GM03348 (cell line): ENCODE measurements at places on chromosomes 12 and 14.

DNA sequence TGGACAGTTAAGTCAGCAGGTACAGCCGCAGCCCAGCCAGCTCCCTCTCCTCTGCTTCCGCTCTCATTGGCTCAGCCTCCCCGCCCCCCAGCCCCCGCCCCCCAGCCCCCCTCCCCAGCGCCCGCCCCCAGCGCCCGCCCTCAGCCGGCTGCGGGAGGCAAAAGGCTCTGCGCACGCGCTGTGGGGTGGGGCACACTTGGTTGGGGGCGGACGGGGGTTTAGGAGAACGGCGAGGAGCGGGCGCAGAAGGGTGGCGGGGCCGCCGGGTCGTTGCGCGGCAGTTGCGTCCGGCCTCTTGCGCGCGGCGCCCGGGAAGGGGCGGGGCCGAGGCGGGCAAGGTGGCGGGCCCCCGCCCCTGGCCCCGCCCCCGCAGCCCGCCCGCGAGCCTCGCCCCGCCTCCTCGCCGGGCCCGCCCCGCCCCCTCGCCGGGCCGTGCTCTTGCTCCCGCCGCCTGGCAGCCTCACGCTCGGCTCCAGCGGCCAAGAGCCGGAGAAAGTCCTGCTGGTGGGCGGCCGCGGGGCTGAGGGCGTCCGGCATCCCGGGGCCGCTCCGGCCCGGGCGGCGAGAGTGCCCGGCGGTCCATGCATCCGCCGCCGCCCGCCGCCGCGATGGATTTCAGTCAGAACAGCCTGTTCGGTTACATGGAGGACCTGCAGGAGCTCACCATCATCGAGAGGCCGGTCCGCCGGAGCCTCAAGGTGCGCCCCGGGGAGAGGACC, at the start of gene PPP4R4:
Gene PPP4R4, plus strand, starts transcription at position 438 of the 719 bp plus-strand sequence. Its CDS starts 144 bp downstream, at position 582.
- DNase-seq: peak; percentile 97

DNA sequence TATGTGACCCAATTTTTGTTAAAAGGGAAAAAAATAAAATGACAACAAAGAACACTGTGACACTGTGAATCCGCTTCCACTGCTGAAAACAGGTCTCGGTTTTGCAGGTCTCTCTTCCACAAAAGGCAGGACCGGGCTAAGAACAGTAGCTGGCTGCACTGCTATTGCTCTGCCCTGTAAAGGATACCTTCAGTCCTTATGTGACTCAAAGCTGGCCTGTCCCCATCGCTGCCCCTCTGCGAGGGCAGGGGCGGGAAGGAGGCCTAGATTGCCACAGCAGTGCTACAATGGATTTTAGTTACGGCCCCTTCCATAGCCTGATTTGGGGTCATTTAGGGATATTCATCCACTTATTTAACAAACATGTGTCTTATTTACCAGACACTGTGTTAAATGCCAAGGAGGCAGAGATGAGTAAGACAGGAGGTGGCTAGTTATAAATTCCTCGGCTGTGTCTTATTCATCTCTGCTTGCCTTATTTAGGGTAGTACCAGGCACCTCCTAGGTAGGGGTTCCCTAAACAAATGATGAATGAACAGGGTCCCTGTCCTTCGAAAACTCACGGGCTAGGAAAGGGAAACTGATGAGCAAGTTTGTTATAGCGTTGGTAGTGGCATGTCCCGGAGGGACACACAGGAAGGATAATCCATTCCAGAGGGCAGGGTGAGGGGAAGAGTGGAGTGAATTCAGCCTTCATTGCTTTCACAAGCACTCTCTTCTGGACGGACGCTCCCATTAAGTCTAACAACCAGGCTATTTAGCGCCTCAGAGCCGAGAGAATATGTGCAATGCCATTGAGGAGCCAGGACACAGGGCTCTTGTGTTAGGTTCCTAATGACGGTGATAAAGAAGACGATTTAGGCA, 73.3 kb downstream of the EID3 start:
- peak; percentile 51 for DNase-seq

DNA sequence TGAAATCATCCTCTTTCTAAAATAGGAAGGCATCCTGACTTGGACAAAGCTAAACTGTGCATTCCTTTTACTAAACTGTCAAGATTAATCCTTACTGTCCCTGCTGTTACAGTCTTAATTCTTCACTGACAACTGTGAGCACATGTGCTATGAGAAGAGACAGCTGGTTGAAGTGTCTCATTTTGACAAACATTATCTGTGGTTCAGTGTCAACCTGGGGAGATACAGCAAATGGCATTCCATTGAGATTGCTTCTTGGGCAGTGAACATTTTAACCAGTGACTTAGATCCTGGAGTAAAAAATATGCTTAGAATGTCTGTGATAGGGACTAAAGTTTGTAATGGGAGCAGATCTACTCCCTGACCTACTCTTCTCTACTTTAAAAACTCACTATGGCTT, 552.6 kb upstream of the ATP2B1 start:
- no peak for DNase-seq

DNA sequence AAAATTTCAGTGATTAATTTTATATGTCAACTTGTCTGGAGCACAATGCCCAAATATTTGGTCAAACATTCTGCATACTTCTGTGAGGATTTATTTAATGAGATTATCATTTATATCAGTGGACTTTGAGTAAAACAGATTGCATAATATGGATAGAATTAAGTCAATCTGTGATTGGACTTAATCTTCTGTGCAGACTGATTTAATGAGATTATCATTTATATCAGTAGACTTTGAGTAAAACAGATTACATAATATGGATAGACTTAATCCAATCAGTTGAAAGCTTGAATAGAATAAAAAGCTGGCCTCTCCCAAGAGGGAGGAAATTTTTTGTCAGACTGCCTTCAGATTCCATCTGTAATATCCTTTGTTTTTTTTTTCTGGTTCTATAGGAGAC, 1413.2 kb downstream of the LRFN5 start:
- DNase-seq: no peak

DNA sequence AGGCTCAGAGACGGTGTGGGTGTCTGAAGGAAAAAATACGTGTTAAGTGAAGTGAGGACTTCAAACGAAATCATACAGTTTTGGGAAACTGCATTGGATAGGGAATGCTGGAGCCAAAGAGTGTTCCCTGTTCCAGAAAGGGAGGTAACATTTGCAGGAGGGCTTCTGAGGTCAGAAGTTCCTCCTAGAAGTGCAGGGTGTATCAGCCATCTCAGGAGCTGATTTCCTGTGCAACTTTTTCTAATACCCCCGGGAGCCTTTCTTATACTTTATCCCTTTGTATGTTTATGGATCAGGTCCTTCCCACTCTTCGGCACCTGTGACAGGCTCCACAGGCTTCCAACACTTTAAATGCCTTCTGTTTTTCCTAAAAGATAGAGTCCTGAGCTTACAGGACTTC, 24.9 kb downstream of the ZNF664 start:
- no peak for DNase-seq

GRCh38 chr14:103534576-103535061, 5.6 kb downstream of the TRMT61A start:
- DNase-seq: no peak

DNA sequence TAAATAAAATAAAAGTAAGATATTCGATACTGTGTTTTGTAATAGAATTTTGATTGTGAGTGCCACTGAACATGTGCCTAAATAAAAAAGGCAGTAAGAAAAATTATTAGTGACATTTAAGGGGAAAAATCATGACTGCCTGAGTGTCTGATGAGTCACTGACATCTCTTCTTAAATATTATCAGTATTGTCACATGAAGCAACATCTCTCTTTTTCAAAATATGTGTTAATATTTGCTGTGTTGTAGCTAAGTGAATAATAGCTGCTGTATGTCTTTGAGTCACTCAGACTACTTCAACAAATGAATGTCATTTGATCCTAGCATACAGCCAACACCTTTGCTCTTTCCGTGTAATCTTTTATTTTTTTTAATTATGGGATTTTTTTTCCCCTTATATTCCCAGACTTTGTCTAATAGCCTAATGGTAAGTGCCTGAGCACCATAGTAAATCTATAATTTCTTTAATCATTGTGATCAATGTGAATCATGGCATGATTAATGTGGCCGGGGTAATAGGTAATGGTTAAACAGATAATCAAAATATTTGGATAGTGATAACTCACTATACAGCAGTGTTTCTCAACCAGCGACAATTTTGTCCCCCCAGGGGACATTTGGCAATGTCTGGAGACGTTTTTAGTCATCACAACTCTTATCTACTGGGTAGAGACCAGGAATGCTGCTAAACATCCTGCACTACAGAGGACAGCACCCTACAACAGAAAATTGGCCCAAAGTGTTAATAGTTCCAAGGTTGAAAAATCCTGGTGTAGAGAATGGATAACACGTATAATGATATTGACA, 11.7 kb upstream of the OTX2 start:
- DNase-seq: no peak

DNA sequence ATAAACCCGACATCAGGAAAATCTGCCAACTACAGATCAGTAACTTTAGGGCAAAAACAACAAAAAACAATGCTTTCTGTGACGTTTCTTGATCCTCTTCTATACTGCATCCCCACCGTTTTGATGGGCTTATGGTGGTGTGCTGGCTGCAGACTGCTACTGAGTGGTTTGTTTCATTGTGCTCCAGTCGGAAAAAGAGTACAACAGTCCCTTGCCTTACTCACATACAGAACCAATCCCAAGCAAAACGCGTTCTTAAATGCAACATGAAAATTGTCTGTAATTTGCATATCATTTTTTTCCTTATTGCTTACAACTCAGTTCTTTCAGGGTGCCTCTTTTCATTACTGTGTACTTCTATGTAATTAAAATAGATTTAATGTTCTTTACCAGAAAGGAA, 2.3 kb downstream of the ETV6 start:
- no peak for DNase-seq

- peak; percentile 77 for DNase-seq
These were observed 134.2 kb downstream of the SYNE2 start for GRCh38 chr14:63986789-63987533.

- DNase-seq: peak; percentile 49
These were observed 48.5 kb downstream of the NTF3 start for GRCh38 chr12:5480218-5480937.

GRCh38 chr12:51401900-51402299, 10.7 kb upstream of the GALNT6 start:
- no peak for DNase-seq

DNA sequence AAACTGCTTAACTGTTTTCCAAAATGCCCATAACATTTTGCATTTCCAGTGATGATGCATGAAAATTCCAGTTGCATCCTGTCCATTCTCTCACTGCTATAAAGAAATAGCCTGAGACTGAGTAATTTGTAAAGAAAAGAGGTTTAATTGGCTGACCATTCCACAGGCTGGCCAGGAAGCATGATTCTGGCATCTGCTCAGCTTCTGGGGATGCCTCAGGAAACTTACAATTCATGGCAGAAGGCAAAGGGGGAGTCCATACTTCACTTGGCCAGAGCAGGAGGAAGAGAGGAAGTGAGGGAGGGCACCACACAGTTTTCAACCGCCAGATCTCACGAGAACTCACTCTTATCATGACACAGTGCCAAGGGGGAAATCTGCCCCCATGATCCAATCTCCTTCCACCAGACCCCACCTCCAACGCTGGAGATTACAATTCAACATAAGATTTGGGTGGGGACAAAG, 18.2 kb upstream of the CLEC2D start:
- peak; percentile 24 for DNase-seq

DNA sequence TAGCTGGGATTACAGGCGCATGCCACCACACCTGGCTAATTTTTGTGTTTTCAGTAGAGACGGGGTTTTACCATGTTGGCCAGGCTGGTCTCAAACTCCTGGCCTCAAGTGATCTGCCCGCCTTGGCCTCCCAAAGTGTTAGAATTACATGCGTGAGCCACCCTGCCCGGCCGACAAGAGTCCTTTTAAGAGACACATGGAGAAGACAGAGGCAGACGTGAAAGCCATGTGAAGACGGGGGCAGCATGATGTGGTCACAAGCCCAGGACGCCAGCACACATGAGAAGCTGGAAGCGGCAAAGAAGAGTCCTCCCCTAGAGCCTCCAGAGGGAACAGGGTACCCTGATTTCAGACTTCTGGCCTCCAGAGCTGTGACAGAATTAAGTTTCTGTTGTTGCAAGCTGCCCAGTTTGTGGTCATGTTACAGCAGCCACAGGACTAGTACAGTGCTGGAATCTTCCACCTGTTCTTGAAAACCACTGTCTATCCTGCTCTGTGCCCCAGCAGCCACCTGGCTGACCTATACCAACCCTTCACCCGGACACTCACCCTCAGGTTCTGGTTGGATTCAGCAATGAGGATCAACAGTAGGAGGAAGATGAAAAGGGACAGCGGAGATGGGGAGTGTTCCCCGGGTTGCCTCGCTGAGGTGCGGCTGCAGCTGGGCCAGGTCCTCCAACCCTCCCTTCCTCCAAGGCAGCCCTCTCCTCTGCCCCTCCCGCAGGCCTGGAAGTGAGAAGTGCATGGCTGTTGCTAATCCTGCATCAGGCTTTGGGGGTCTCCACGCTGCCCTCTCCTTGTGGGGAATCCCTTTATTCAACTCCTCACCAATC, 16.9 kb downstream of the VPS37B start:
- no peak for DNase-seq

DNA sequence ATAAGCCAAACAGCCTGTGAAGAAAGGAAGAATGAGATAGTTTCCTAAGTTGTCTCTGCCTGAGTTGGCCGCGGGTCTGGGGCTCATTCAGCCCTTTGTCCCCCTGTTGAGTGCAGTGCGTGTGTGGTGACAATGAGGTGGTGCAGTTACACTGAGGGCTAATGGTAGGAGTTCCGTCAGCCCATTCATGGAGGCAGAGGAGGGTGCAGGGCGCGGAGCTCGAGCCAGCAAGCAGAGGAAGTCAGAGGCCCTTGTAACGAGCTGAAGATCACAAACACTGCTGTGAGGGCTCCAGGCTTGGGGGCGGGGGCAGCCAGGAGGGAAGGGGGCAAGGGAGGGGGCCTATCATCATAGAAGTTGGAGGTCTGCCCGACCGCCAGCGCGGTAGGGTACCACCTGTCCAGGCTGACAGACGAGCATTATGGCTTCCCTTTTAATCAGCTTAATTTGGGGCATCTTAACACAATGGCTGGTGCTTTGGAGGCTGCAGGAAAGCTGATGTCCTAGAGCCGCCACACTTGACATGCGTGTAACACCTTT, 20.5 kb downstream of the CCND2 start:
- DNase-seq: no peak
